Nephron progenitor cell (in vitro differentiated cells): ENCODE measurements at places on chromosomes 5 and 9.

- H3K4me3 ChIP-seq: no peak overlapping the region
- no peaks in the 10 kb centered on the region for H3K36me3 ChIP-seq
- peaks cover 85% of the 10 kb centered on the region for H3K27me3 ChIP-seq
- no peak overlapping the region for H3K27ac ChIP-seq
Measured at GRCh38 chr9:135340726-135341475, 138.7 kb upstream of the PPP1R26 start.

DNA sequence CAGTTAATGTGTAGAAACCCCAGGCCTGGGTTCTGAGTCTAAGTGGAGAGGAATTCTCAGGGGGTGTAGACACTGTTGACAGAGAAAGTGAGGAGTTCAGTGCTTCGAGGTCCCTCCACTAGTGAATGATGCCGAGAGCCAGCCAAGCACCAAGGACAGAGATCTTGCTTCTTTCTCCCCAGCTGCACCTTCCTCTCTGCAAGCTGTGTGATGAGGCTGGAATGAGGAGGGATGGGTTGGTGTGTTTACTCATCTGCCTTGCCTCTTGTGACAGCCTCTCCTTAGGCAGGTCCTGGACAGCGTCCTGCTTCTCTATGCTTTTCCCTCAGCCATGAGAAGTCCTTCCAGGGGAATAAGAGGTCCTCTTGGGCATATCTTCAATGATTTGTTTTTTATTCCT lies 35.3 kb downstream of the HNRNPH1 start:
- H3K27me3 ChIP-seq: peaks cover 2% of the 10 kb centered on the region
- peak overlapping the region; percentile 87 for H3K27ac ChIP-seq
- no peak for DNase-seq
- no peaks in the 10 kb centered on the region for H3K4me1 ChIP-seq

- H3K27ac ChIP-seq: no peak overlapping the region
- peaks cover 5% of the 10 kb centered on the region for H3K27me3 ChIP-seq
- no peak overlapping the region for H3K4me3 ChIP-seq
- H3K4me1 ChIP-seq: peaks cover 10% of the 10 kb centered on the region
Measured at GRCh38 chr5:145925353-145925752, 11.0 kb upstream of the SH3RF2 start.

- H3K4me1 ChIP-seq: peaks cover 11% of the 10 kb centered on the region
- no peak overlapping the region for H3K4me3 ChIP-seq
- H3K36me3 ChIP-seq: peaks cover 26% of the 10 kb centered on the region
- no peak for DNase-seq
- H3K27ac ChIP-seq: no peak overlapping the region
Measured at GRCh38 chr5:69230181-69230580, 4.5 kb upstream of the CDK7 start.

DNA sequence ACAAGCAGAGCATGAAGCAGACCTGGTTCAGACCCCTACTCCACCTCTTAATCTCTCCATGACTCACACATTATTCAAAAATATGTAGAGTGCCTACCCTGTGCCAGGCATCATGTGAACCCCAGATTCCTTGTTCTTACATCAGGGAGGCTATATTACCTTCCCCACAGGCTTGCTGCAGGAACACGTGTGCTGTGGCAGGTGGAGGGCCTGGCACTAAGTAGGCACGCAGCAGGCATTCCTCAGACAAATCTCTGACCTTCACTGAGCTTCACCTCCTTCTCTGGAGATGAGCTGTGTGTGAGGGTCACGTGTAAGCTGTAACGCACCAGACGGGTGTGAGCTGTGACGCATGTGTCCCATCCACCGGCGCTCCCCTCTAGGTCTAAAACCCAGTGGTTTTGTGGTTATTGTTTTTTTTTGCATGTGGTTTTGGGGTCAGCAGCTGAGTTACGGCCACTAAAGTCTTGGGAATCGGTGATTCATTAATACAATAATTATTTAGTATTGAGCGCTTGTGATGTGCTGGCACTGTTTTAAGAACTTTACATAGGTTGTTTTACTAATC lies 30.3 kb downstream of the ANGPTL2 start:
- no peak for DNase-seq
- peaks cover 18% of the 10 kb centered on the region for H3K36me3 ChIP-seq
- peaks cover 7% of the 10 kb centered on the region for H3K27me3 ChIP-seq
- H3K27ac ChIP-seq: no peak overlapping the region
- peaks cover 7% of the 10 kb centered on the region for H3K4me1 ChIP-seq
- H3K4me3 ChIP-seq: no peak overlapping the region

DNA sequence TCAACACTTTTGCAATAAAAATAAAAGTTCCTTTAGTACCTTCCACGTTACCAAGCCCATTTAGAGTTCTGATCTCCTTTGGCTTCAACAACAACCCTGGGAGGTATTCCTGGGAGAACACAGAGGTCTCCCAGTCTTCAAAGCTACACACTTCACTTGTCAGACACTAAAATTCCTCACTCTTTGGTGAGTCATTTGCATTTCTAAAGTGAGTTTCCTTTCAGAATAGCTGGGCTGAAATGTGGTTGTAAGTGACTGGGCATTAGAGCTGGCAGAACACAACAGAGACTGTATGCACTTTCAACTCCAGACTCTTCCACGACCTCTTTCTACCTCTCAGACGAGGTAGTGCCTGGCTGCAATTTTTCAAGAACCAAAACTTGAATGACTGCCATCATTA lies 11.5 kb upstream of the F2RL1 start:
- H3K4me3 ChIP-seq: no peak overlapping the region
- no peak overlapping the region for H3K27ac ChIP-seq
- peaks cover 7% of the 10 kb centered on the region for H3K27me3 ChIP-seq
- H3K36me3 ChIP-seq: peaks cover 8% of the 10 kb centered on the region
- DNase-seq: no peak

- peak; percentile 16 for DNase-seq
- H3K27me3 ChIP-seq: peaks cover 9% of the 10 kb centered on the region
- H3K36me3 ChIP-seq: no peaks in the 10 kb centered on the region
- H3K4me3 ChIP-seq: no peak overlapping the region
Measured at GRCh38 chr5:18314192-18314778, 680.0 kb downstream of the TAF11L14 start.

GRCh38 chr9:109967651-109968642 lies 187.9 kb downstream of the PALM2AKAP2 start:
- peaks cover 53% of the 10 kb centered on the region for H3K4me1 ChIP-seq
- no peak overlapping the region for H3K4me3 ChIP-seq
- H3K27ac ChIP-seq: peak overlapping the region; percentile 96
- no peak for DNase-seq
- no peaks in the 10 kb centered on the region for H3K36me3 ChIP-seq
- H3K27me3 ChIP-seq: peaks cover 3% of the 10 kb centered on the region
